ENCODE measurements at places on chromosomes 16 and 17.

DNA sequence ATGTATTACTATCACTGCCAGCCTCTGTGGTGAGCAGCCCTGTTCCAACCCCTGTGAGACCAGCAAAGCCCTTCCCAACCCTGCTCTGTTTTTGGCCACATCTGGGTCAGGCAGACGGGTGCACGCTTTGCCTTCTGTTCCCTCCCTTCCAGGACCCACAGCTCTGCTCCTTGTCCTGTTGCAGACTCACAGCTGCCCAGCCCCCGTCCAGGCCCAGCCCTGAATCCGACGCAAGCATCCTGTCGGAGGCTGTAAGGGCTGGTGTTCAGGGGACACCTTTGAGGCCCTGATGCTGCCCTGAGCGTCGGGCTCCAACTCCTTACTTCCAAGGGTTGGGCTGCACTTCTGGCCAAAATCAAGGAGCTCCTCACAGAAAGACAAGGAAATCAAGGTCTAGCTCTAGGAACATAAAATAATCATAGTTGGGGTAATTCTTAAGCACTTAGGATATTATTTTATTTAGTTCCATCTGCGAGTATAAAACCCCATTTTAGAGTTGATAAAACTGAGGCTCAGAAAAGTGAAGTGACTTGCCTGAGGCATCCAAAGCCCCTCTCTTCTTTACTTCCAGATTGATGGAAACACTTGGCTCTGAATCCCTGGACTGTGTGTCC is 14.3 kb upstream of the SRCIN1 start:
- no peaks in the 10 kb centered on the region for H3K36me3 ChIP-seq
- no peak overlapping the region for H3K4me3 ChIP-seq
- H3K4me1 ChIP-seq = peaks cover 6% of the 10 kb centered on the region
- no peak for DNase-seq
- H3K27me3 ChIP-seq = peaks cover 50% of the 10 kb centered on the region
- H3K27ac ChIP-seq = no peak overlapping the region

- no peak for DNase-seq
- no peak overlapping the region for H3K4me3 ChIP-seq
- no peaks in the 10 kb centered on the region for H3K36me3 ChIP-seq
- H3K27me3 ChIP-seq = peaks cover 7% of the 10 kb centered on the region
- no peaks in the 10 kb centered on the region for H3K4me1 ChIP-seq
Measured at GRCh38 chr16:68643847-68644246, 1.3 kb upstream of the CDH3 start.

DNA sequence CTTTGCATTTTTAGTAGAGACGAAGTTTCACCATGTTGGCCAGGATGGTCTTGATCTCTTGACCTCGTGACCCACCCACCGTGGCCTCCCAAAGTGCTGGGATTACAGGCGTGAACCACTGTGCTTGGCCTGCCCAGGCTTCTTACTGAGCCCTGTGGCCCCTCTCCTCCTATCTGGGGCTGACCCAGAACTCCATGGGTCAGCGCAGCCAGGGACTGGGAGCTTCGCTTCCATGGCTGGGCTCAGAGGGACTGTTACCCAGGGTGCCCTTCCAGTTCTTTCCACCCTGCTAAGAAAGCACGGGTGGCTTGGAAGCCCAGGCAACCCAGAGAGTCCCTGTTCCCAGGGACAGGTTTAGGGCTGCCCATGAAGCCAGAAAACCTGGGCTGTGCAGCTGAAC is 28.2 kb downstream of the SHISA6 start:
- no peaks in the 10 kb centered on the region for H3K27me3 ChIP-seq
- H3K4me1 ChIP-seq = no peaks in the 10 kb centered on the region
- no peak overlapping the region for H3K27ac ChIP-seq
- H3K36me3 ChIP-seq = no peaks in the 10 kb centered on the region
- DNase-seq = no peak

DNA sequence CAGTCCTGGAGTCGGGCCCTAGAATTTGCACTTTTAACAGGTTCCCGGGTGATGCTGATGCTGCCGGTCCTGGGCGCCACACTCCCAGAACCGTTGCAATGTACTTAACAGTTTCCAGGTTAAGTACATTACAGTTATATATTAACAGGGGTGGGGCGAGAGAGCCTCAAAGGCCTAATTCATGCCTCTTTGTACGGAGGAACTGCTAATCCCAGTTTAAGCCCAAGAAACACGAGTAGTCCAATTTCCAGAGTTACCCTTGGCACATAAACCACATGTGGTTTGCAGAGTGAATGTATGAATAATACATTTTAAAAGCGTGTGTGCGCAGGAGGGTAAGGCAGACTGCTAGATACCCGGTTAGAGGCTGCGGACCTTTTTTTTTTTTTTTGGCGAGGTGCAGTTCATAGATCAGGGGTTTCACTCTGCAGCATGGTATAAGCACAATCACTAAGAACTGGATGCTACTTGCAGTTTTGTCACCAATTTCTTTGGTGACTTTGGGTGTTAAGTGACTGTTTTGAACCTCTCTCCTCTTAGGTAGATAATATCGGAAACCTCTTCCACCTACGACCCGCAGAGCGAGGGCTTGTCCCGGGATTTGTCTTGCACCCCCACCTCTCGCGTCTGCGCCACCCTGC is 713 bp downstream of the COX11 start:
- peaks cover 21% of the 10 kb centered on the region for H3K4me1 ChIP-seq
- no peak for DNase-seq
- no peaks in the 10 kb centered on the region for H3K27me3 ChIP-seq
- peak overlapping the region; percentile 96 for H3K4me3 ChIP-seq

DNA sequence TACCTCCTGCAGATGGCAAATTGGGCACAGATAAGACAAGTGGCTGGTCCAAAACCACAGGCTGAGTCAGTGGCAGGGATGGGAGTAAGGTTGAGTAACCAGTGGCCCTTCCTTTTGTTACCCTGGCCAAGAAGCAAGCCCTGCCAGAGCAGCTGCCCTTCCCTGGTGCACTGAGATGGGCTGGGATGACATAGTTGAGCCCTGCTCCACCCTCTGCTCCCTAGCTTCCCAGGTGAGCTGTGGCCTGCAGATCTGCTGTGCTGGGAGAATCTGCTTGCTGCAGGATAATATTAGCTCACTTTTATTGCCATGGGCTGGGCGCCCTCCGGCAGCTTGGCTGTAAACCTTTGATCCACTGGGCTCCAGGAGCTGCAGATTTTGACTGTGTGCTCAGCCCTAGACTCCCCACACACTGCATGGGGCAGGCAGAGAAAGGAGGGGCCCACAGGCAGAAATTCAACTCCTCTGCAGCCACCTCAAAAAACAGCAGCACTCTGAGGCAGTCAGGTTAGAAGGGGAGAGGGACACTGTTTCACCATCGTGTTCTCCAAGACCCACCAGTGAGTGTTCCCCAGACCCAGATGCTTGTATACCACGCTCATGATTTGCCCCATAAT is 101.8 kb downstream of the CBLN1 start:
- H3K4me1 ChIP-seq = no peaks in the 10 kb centered on the region
- DNase-seq = no peak
- H3K27me3 ChIP-seq = peaks cover 4% of the 10 kb centered on the region
- no peaks in the 10 kb centered on the region for H3K36me3 ChIP-seq

GRCh38 chr16:47553853-47554564 is 92.9 kb downstream of the PHKB start:
- no peaks in the 10 kb centered on the region for H3K4me1 ChIP-seq
- DNase-seq = no peak
- peaks cover 4% of the 10 kb centered on the region for H3K36me3 ChIP-seq
- H3K27ac ChIP-seq = no peak overlapping the region
- H3K27me3 ChIP-seq = no peaks in the 10 kb centered on the region

DNA sequence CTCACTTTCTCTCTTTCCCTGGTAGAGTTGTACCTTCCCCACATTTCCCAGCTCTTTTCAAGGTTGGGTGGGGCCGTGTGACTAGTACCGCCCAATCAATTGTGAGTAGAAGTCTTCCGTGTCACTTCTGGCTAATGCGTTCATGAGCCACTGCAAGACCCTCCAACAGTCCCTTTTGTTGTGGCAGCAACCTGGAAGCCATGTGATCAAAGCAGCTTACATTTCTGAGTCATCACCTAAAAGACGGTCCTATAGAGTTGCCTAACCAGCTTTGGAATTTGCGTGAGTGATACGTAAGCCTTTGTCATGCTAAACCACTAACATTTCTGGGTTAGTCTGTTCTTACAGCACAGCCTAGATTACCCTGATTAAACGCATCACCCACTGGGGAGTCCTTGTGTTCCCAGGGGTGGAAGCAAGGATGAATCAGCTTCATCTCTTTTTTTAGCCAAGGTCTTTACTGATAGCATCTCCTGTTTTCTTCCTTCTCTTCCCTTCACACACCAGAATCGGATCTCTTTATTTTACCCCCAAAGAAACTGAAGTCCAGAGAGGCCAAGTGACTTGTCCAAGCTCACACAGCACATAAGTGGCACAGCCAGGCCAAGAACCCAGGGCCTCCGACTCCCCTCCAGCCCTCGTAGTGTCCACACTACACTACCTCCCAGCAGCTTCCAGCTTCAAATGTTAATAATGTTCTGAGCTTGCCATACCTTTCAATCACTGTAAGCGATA is 366.3 kb upstream of the XYLT1 start:
- no peaks in the 10 kb centered on the region for H3K36me3 ChIP-seq
- H3K4me1 ChIP-seq = no peaks in the 10 kb centered on the region
- no peak for DNase-seq
- no peak overlapping the region for H3K27ac ChIP-seq
- no peaks in the 10 kb centered on the region for H3K27me3 ChIP-seq

DNA sequence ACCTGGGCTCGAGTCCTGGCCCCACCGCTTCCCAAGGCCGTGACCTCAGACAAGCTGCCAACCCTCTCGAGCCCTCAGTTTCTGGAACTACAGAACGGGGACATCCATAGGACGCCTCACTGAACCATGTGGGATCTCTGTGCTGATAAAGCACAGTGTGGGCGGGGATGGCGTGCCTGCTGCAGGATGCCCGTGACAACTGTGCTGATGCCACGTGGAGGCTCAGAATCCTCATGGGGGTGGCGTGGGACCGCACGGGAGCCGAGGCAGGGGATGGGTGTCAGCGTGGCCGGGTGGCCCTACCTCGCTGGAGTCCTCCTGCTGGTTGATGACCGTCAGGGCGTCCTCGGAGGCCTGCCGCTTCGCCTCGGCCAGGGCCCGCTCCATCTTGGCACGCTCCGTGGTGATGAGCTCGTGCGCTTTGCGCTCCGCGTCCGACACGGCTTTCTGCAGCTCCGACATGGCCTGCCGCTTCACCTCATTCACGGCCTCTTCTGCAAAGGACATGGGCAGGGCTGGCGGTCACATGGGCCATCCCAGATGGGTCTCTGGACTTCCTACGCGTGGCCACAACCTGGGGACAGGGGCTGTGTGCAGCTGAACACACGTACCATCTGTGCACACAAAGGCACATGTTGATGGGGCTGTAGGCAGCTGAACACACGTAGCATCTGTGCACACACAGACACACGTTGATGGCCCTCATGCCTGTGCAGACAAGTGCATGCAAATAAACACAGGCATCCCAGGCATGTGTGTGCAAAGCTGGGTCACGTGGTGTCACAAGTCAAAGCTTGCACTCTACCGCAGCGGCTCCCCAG is 12.7 kb upstream of the PABPN1L start:
- DNase-seq = no peak
- H3K27ac ChIP-seq = no peak overlapping the region

GRCh38 chr17:68301438-68301959 is 10.2 kb downstream of the ARSG start:
- no peak for DNase-seq
- H3K4me1 ChIP-seq = peaks cover 19% of the 10 kb centered on the region
- H3K27ac ChIP-seq = no peak overlapping the region

DNA sequence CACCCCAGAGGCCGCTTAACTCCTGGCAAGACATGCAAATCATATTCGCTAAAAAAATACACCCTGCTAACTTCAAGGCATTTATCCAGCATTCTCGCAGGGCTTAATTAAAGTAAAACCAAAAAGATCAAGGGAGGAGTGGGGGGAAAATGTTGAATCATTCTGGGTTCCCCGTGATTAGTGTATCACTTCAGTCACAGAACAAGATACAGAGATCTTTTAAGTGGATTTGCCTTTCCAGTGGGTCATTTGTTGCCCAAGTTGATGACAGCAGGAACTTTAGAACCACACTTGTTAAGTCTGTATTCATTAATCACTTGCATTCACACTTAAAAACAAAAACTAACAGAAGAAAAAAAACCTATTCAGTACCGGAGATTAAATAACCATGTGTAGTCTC is 17.3 kb downstream of the CRYBA1 start:
- no peak overlapping the region for H3K27ac ChIP-seq
- H3K4me3 ChIP-seq = no peak overlapping the region
- no peak for DNase-seq
- H3K4me1 ChIP-seq = no peaks in the 10 kb centered on the region
- H3K36me3 ChIP-seq = peaks cover 70% of the 10 kb centered on the region

DNA sequence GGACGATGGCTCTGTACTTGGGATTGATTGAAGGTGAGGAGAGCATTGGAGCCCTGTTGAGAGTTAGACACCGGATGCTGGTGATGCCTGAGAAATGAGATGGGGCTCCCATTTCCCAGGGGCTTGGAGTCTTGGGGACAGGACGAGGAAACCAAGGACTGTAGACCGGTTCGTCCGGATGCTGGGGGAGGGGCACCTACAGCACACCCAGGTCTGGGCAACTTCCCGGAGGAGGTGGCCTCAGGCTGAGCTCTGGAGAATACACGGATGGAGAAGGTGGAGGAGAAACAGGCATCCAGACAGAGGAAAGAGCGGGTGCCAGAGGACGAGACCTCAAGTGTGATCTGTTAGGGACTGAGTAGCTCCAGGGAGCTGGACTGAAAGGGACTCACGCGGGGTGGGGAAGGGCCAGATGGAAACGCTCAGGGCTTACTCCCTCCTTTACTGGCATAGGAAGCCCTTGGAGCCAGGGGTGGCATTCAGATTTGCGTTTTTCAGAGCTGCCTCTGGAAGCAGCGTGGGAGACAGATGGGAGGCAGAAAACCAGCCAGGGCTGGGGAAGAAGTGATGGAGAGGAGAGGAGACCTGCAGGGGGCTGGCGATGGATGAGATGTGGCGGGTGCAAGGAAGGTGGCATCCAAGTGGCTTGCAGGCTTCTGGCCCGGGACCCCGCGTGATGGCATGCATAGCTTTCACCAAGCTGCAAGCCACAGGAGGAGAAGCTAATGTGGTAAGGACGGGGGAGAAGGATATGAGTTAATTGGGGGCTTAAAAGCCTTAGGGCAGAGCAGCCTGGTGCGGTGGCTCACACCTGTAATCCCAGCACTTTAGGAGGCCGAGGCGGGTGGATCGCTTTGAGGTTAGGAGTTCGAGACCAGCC is 8.3 kb downstream of the C1QTNF1 start:
- H3K4me1 ChIP-seq = no peaks in the 10 kb centered on the region
- H3K27ac ChIP-seq = no peak overlapping the region
- DNase-seq = no peak
- peaks cover 51% of the 10 kb centered on the region for H3K27me3 ChIP-seq

DNA sequence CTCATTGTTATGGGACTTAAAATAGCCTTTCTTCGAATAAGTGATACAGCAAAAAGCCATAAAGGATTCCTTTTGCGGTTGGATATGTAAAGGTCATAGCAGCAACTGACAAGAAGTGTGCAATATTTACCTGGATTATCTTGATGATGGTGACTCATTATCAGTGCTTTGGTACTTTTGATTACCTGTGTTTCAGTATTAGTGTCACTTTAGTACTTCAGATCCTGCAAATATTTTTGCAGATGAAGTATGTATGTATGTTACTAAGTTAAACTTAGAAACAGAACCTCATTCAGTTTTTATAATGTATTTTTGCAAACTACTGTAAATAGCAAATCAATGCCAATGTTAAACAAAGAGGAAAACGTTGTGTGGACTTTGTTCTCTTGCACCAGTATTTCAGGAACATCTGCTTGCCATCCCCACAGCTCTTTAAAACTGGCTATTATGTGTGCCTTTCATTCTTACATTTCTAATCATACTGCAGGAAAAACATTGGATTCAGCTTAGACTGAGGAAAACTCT is 10.5 kb downstream of the CNEP1R1 start:
- H3K4me1 ChIP-seq = no peaks in the 10 kb centered on the region
- DNase-seq = no peak
- H3K36me3 ChIP-seq = no peaks in the 10 kb centered on the region
- H3K27me3 ChIP-seq = no peaks in the 10 kb centered on the region
- H3K4me3 ChIP-seq = no peak overlapping the region
- no peak overlapping the region for H3K27ac ChIP-seq
